H7 (cell line): ENCODE measurements at places on chromosomes 12 and 14. TPM values are rescaled to one million over a fixed set of nuclear protein-coding genes. Genes with fewer than 3 reads are reported as not detected.

GRCh38 chr12:71400481-71400880 is 39.1 kb upstream of the LGR5 start:
- no peak for DNase-seq

- DNase-seq = peak; percentile 44
These were observed 501 bp downstream of the C1R start for GRCh38 chr12:7091660-7092228.

DNA sequence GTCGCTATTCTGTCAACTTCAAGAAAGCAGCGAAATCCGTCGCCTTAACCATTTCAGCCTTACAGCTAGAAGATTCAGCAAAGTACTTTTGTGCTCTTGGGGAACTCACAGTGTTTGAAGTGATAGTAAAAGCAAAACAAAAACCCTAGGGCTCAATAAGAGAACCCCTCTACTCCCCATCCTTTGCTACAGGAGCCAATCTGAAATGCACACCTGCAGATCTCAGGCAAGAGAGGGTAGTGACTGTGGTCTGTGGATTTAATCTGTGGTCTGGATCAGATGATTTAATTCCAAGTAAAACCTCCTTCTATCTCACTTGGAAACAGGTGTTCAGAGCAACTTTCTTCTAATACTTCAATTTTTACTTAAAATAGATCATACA is 422.9 kb upstream of the OR4E1 start:
- DNase-seq = no peak

DNA sequence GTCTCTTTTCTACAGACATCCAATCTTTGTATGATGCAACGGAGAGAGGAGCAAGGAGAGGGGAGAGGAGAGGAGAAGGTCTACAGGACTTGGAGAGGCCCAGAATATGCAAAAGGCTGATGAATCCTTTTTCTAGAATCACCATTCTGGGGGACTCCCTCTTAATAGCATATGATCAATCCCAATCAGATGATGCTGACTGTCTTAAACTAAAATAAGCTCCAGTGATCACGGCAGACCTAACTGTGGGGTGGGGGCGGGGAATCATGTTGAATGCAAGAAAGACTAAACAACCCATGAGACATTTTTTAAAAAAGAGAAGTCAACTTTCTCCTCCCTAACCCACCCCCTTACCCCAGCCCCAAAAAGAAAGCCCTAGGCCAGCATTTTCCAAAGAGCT is 33.4 kb downstream of the BTBD7 start:
- DNase-seq = no peak

GRCh38 chr12:128573907-128574306 is 249.9 kb downstream of the SLC15A4 start:
- DNase-seq = no peak

DNA sequence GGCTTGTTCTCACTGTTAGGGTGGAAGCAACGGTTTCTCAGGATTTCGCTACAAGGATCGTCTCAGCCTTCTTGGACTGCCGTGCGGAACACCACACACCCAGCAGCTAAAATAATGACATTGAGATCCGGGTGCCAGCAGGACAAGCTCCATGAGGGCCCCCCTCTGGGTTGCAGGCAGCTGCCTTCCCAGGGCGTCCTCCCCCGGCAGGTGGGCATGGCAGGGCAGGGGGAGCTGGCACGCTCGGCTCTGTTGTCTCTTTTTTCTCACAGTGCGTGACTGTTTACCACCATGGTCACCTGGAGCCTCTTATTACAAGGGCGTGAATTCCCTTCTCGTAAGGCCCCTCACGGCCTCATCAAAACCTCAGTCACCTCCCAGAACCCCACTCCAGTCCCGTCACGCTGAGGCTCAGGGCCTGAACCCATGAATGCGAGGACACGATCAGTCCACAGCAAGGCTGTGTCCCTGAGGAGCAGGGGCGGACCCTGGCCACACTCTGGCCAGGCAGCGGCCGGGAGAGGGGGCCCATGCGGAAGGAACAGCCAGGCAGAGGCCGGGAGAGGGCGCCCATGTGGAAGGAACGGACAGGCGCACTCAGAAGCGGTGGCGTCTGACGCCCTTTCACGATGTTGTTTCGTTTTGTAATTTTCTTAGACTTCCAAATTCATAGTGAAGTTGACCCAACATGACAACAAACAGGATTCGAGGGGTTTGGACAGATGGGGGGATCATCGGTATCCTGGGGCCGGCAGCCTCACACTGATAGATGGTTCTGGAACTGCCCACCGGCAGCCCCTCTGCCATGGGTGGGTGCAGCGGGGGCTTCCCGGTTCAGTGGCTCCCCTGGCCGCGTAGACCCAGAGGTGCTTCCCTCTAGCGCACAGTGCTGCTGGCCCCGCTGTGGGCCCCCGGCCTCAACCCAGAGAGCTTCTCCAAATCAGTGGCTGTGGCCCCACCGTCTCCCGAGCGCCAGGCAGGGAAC is 10.0 kb downstream of the LRCOL1 start:
- peak; percentile 94 for DNase-seq

DNA sequence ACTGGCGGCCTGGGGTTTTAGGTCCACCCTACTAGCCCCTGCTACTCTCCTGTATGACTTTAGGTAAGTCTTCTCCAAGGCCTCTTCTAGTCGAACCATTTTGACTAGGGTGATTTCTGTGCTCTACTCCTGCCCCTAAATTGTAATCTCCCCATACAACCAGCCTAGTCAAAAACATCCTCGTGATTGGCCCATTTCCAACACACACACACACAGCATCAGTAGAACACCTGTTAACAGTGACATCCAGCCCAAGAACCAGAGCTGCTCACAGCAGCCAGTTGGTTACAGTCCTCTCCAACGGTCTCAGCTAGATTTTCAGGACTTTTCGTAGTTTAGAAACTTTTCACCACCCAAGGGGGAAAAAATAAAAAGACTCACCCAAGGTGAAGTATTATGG is 30.9 kb downstream of the NT5DC3 start:
- DNase-seq = no peak

GRCh38 chr12:58732894-58733293 is 187.4 kb downstream of the LRIG3 start:
- no peak for DNase-seq

DNA sequence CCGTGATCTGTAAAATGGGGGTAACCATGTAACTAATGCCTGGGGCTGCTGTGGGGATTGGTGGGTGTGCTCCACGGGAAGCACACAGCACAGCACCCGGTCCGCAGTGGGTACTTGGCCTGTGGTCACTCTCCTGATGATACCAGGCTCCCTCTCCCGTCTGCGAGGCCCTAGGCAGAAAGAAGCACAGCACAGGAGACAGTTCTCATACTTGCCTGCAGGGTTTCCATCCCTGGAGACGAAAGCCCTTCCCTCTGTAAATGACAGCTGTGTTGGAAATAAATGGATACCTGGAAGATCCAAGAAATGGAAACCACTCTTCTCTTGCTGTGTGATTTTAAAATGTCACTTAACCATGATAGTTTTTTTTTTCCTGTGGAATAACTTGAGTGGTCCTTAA is 7.9 kb upstream of the PRMT8 start:
- peak; percentile 64 for DNase-seq

DNA sequence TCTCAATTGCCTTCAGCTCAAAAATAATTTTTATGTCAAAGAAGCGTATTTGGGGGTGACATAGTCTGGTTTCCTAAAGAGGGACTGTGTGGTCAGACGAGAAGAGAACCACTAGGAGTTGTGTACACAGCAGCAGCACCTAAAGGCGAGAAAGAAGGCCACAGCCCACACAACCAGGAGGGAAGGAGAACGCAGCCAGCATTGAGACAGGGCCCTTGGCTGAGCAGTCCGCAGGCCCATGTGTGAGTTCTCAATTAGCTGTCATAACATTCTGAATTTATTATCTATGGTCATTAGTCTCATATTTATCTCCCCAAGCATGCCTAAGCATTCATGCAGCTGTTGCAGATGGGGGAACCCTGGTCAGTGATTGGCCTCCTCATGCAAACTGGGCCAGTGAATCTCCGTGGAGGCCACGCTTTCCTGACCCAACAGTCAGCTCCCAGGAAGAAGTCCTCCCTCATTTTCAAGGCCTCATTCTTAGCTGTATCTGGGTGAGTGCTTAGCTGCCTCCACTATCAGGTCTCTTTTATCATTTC is 81.2 kb upstream of the ATF7IP start:
- DNase-seq = peak; percentile 44

GRCh38 chr12:104498211-104498801 is 41.6 kb downstream of the CHST11 start:
- DNase-seq = no peak

GRCh38 chr14:100653409-100653808 is 66.2 kb upstream of the BEGAIN start:
- peak; percentile 84 for DNase-seq

DNA sequence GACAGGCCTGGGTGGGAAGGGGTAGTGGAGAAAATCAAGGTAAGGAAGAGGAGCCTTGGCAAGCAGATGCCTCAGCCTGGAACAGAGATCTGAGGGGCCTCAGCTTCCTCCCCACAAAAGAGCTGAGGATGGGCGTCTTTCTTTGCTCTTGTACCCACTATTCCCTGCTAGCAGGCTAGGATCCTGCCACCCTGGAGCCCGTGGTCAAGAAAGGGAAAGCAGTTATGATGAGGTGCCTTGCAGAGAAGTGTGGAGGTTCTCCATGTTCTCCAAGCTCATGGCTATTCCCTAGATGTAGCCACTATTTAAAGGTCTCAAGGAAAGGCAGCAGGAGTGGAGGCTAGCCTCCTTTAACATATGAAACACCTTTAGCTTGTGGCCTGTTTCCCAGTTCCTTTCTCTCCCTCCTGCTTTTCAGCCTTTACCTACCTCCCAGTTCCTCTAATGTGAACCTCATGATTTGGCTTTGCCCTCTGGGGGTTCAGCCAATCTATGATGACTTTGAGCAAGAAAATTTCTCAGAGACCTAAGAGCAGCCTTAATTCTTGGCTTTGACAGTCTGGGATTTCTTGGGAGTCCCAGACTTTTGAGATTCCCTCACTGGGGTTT is 1.1 kb downstream of the IKZF4 start:
- DNase-seq = peak; percentile 60

GRCh38 chr12:12520273-12520672 is 42.4 kb downstream of the DUSP16 start:
- no peak for DNase-seq

DNA sequence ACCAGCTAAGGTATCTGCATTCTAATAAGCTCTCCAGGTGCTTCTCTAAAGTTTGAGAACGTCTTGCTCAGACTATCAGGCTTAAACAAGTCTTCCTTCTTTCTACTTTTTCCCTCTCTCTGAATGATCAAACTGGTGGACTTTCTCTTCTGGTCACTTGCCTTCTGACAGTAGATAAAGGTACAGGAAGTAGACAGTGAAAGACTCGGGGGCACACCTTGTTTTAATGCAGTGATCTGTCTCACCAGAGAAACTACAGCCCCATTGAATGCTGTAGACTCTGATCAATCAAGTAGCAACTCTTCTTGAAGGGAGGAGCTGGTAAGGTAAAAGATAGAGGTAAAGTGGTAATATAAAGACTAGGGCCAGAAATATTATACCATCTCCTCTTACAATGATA is 48.1 kb upstream of the ATXN7L3B start:
- DNase-seq = no peak

DNA sequence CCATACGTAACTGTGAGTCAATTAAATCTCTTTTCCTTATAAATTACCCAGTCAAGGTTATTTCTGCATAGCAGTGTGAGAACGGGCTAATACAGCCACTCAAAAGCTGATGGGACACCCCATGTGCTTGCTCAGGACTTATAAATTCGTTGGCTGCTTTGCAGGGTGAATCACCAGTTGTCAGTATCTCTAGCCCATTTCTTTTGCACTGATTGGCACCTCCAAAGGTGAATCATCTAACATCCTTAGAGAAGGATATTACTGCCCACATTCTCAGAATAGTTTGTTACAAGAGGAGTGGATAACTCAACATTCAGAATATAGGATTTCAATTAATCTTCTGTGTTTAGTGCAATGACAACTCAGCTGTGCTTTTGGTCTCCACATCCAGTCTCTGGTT is 601.5 kb downstream of the KCNH5 start:
- no peak for DNase-seq

GRCh38 chr12:132284827-132285741 is 44.3 kb downstream of the GALNT9 start:
- peak; percentile 72 for DNase-seq

DNA sequence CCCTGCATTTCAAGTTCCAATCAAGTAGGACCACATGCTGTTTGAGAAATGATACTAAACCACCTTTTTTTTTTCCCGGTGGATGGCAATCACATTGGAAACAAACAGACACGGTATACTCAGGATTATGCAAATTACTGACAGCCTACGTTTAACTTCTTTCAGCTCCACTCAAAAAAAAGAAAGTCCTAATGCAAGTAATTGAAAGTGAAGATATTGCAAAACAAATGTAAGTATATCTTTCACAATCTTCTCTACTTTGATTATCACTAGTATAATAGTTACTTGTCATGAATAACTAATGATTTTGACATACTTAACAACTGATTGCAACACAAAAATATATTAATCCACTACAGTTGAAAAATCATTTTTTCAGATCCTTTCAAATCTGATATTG is 2.6 kb upstream of the OSBPL8 start:
- no peak for DNase-seq

DNA sequence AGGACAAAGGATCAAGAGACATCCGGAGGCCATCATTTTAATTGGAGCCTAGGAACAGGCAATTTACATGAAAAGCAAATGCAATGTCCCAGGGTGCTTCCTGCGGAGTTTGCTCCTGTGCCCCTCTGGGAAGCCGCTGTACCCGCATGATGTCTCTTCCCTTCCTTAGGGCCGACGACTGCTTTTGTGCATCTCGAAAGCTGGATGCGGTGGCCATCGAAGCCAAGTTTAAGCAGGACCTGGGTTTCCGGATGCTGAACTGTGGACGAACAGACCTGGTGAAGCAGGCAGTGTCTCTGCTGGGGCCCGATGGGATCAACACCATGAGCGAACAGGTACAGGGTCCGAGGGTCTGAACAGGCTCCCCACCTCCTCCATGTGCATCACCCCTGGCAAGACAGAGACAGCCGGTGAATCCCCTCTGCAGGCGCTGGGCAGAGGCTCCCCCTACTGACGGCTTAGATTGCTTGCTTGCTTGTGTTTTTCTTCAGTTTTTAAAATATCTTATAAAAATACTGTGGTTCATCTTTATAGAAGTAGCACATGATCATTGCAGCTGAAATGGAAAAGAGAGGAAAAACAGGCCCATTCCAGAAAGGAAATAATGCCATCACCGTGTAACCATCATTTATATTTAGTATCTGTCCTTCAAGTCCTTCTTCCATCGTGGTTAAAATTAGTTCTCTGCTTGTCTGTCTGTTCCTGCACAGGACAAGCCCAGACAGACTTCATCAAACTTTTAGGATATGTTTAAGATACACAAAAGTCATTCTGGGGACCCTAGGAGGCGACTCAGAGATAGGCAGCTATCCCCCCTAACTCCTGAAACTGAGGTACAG is 75.4 kb upstream of the PWP1 start:
- DNase-seq = peak; percentile 88

GRCh38 chr12:129871991-129872972 is 31.5 kb downstream of the TMEM132D start:
- DNase-seq = peak; percentile 35

GRCh38 chr12:104177663-104178501 is 37.7 kb upstream of the TXNRD1 start:
- DNase-seq = no peak

JPH4 gene
- total RNA-seq = 1.4 and 2.0 TPM in 2 replicates

KRT72 gene
- total RNA-seq = not detected in 2 replicates

BHLHE41 gene
- 0.14 and 0.33 TPM in 2 replicates for total RNA-seq
